ENCODE measurements at places on chromosomes 6 and 20.

- no peak for DNase-seq
Observed at GRCh38 chr6:129719692-129720091, 9.7 kb upstream of the ARHGAP18 start.

DNA sequence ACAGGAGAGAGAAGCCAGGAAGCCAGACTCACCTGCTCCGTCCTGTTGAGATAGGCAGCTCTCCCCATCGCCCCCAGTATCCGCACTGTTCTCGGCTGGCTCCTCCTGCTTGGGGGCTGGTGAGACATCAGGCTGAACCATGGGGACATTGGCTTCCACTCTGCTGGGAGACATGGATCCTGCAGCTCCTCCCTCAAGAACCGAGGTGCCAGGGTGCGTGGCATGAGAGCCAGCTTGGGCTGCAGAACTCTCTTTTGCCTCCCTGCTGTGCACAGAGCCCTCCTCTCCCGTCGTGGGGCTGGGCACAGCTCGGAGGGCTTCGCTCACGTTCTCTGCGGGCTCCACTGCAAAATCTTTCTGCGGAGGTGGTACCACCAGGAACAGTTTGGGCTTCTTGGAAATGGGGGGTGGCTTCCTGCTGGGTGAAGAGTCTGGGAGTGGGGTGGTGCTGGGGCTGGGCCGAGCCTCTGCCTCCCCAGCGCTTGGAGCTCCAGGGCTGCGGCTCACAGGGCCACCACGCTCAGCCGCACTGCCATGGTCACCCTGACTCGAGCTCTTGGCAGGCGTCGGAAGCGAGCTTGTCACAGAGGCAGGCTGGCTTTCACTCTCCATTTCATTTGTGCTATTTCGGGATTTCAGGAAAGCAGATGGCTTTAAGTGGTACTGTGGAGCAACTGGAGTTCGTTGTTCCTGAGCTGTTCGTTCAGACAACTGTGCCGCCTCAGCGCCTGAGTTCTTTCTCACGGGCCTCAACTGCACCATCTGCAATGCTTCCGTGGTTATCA is 26.5 kb downstream of the HEBP2 start:
- DNase-seq, result no peak

DNA sequence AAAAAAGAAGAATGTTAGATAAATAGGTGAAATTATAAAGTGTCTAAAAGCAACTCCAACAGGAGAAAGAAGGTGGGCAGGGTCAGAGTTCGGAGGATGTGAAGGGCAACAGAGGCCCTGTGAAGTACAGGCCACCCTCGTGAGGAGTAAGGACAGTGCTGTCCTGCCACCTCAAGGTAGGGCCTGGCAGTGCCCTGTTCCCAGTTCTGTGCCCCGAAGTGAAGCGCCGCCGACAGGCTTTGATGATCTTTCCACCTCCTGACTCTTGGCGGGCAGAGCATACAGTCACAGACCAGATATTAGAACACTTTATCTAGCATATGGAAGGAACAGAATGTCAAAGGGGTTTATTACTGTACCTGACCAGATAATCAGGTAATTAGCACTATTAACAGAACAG is 75.8 kb downstream of the GJA10 start:
- DNase-seq, result no peak

DNA sequence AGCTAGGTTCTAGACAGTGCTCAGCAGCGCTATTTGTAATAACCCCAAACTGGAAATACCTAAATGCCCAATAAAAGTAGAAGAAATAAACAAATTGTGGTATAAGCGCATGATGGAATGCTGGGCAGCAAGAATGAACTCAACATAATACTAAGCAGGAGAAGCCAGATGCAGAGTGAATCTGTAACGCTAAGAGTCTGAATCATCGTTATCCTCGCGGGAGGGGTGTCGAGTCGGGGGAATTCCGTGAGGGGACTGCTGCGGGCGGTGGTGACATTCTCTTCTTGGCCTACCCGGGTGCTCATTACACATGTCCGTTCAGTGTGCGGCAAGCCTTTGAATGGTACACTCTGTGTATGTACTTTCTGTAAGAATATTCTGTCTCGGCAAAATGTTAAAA is 83.7 kb downstream of the SULF2 start:
- no peak for DNase-seq

GRCh38 chr6:56787209-56787608 is 144.5 kb upstream of the DST start:
- no peak for DNase-seq

Data from right renal cortex interstitium (tissue), 3 donors.